ENCODE measurements at places on chromosomes 12 and 14. TPM values are rescaled to one million over a fixed set of nuclear protein-coding genes. Genes with fewer than 3 reads are reported as not detected.

DNA sequence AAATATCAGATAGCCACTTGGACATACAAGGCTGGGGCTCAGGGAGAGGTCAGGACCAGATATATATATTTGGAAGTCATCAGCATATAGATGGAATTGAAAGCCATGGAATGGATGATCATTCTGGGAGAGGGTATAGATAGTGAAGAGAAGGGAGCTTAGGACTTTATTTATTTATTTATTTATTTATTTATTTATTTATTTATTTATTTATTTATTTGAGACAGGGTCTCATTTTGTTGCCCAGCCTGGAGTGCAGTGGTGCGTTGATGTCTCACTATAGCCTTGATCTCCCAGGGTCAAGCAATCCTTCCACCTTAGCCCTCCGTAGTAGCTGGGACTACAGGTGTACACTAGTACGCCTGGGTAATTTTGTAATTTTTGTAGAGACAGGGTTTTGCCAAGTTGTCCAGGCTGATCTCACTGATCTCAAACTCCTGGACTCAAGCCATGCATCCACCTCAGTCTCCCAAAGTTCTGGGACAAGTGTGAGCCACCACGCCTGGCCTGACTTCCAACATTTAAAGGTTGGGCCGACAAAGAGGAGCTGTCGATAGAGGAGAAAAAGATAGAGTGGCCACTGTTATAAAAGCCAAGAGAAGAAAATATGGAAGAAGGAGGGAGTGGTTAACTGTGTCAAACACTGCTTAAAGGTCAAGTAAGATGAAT is 8.7 kb upstream of the INHBE start:
- H3K27ac ChIP-seq: no peak overlapping the region
- H3K4me1 ChIP-seq: no peaks in the 10 kb centered on the region
- no peak overlapping the region for H3K4me3 ChIP-seq

- H3K4me1 ChIP-seq: no peaks in the 10 kb centered on the region
- no peaks in the 10 kb centered on the region for H3K36me3 ChIP-seq
- H3K27me3 ChIP-seq: no peaks in the 10 kb centered on the region
- no peak for DNase-seq
These were observed 165.6 kb downstream of the HELB start for GRCh38 chr12:66467932-66468331.

GRCh38 chr12:124279846-124280360 is 15.0 kb upstream of the RFLNA start:
- DNase-seq: no peak
- H3K4me1 ChIP-seq: no peaks in the 10 kb centered on the region
- H3K27me3 ChIP-seq: no peaks in the 10 kb centered on the region
- no peaks in the 10 kb centered on the region for H3K36me3 ChIP-seq

DNA sequence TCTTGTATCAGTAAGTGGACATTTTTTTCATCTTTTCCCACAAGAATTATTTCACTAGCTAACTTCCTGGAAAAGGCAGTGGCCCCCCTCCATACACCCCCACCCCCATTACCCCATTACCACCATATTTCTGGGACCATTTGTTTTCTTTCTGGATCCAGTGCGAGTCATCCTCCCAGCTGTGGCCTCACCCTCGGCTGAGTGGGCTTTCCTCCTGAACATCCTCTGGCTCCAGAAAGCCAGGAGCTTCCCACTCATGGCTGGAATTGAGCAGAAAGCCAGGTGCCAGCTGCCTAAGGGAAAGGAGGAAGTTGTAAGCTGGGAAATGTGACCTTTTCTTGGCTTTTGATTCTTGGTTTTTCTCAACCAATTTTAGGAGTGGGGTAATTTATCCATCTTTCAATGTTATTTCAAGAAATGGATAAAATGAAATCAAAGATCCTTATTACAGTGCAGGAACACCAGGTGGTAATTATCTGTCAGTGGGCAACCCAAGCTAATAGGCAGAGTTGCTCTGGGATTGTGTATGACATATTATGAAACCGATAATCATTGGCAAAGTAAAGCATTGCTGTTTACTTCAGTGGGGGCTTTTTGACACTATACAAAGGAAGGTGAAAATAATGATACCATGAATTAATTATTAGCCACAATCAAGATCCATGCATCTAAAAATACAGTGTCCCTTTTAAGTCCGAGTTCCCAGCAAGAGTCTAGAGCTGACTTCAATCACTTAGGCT is 124.6 kb downstream of the KICS2 start:
- H3K4me1 ChIP-seq: no peaks in the 10 kb centered on the region
- H3K36me3 ChIP-seq: no peaks in the 10 kb centered on the region
- H3K27me3 ChIP-seq: no peaks in the 10 kb centered on the region

DNA sequence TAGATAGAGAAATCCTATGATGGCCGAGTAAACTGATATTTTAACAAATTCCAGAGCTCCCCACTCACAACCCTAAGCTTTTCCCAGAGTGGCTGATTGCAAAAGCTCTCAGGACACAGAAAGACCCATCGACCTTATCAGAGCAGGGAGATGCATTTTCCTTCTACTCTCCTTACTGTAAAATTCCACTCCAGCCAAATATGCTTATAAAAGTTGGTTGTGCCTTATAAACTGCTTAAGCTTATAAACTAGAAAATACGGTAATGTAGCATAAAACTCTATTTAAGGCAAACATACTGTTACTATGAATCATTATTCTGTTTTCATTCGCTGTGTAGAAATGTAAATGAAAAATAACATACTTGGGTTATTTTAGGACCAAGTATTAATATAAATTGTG is 41.6 kb upstream of the TRHDE start:
- H3K4me3 ChIP-seq: no peak overlapping the region
- no peak overlapping the region for H3K27ac ChIP-seq
- no peaks in the 10 kb centered on the region for H3K27me3 ChIP-seq
- H3K36me3 ChIP-seq: no peaks in the 10 kb centered on the region
- no peaks in the 10 kb centered on the region for H3K4me1 ChIP-seq

- H3K4me3 ChIP-seq: no peak overlapping the region
- no peak overlapping the region for H3K27ac ChIP-seq
- H3K36me3 ChIP-seq: no peaks in the 10 kb centered on the region
- no peaks in the 10 kb centered on the region for H3K27me3 ChIP-seq
- DNase-seq: no peak
These were observed 26.2 kb upstream of the CMA1 start for GRCh38 chr14:24534286-24534685.

- no peaks in the 10 kb centered on the region for H3K36me3 ChIP-seq
- no peaks in the 10 kb centered on the region for H3K27me3 ChIP-seq
- H3K4me3 ChIP-seq: no peak overlapping the region
- no peaks in the 10 kb centered on the region for H3K4me1 ChIP-seq
- no peak overlapping the region for H3K27ac ChIP-seq
These were observed 31.5 kb downstream of the ABCB9 start for GRCh38 chr12:122934722-122935121.

DNA sequence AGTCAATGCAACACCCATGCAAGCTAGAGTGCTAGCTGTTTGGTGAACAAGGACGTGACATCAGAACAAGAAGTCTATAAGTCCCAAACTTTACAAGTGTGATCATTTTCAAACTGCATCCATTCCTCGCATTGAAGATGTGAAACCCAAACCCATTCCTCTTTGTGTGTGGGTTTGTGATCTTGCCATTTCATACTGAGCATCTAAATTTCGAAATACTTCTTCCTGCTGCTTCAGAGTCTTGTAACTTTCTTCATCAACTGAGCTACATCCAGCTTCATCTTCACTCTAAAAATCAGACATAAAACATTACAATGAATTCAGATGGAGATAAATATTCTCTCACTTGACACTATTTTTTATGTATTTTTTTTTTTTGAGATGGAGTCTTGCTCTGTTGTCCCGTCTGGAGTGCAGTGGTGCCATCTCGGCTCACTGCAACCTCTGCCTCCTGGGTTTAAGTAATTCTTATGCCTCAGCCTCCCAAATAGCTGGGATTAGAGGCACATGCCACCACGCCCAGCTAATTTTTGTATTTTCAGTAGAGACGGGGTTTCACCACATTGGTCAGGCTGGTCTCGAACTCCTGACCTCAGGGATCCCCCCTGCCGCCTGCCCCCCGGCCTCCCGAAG is 4.8 kb upstream of the ZCCHC8 start:
- DNase-seq: no peak
- no peaks in the 10 kb centered on the region for H3K4me1 ChIP-seq
- no peaks in the 10 kb centered on the region for H3K27me3 ChIP-seq

DNA sequence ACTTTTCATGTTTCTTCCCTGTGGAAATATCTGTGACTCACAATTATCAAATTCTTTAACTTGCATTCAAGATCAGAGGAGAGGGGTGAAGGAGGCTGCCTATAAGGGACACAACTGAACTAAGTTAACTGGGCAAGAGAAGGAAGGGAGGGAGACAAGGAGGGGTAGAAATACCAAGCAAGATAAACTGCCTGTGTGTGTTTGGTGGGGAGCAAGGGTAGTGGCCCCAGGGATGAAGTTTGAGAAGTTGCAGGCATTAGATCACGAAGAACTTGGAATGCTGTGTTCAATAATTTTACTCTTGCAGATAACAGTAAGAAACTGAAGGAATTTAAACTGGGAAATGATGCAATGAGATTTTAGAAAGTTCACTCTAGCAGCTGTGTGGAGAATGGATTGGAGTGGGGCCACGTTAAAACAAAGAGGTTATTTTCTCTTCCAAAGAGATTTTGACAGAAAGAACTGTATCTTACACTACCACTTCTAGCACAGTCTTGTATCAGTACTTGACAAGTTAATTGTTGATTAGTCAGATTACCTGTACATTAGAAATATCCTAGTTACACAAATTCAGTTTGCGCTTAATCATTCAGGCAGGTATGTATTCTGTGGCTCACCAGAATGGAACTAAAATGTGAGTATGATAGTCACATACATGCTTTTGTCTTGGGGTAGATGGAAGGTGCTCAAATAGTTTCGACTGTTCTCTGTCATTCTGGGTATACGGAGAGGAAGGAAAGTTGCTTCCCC is 7.4 kb downstream of the PKP2 start:
- H3K27ac ChIP-seq: no peak overlapping the region
- H3K36me3 ChIP-seq: no peaks in the 10 kb centered on the region
- H3K4me3 ChIP-seq: no peak overlapping the region
- no peak for DNase-seq
- H3K4me1 ChIP-seq: no peaks in the 10 kb centered on the region
- H3K27me3 ChIP-seq: no peaks in the 10 kb centered on the region

DNA sequence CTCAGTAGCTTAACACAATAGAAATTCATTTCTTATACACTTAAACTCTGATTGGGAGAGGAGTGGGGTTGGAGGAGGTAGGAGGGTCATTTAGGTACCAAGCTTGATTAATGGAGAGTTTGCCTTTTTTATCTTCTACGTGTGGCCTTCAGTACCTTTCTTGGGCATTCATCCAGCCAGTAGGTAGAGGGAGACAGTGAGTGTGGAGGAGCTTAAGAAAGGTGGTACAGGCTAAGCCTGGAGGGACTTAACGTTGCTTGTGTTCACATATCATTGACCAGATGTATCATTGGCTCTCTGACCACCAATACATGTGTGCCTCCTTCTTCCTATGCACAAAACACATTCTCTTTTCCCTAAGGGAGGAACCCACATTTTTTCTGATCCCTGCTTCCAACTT is 232.9 kb upstream of the CRY1 start:
- H3K27ac ChIP-seq: no peak overlapping the region
- no peaks in the 10 kb centered on the region for H3K4me1 ChIP-seq
- no peaks in the 10 kb centered on the region for H3K36me3 ChIP-seq
- H3K4me3 ChIP-seq: no peak overlapping the region
- H3K27me3 ChIP-seq: peaks cover 1% of the 10 kb centered on the region
- no peak for DNase-seq

GRCh38 chr14:56219666-56220413 is 101.6 kb downstream of the PELI2 start:
- no peaks in the 10 kb centered on the region for H3K27me3 ChIP-seq
- no peak overlapping the region for H3K4me3 ChIP-seq
- peaks cover 17% of the 10 kb centered on the region for H3K4me1 ChIP-seq
- no peak for DNase-seq
- H3K27ac ChIP-seq: no peak overlapping the region
- H3K36me3 ChIP-seq: no peaks in the 10 kb centered on the region

GPR162 gene
- 16.6 TPM for total RNA-seq

SCN8A gene
- 0.48 TPM for total RNA-seq

NYNRIN gene
- 11.2 TPM for total RNA-seq

VWF gene
- total RNA-seq: 490 TPM

PSMD9 gene
- total RNA-seq: 42.3 TPM

GLS2 gene
- total RNA-seq: 1.5 TPM

LIMA1 gene
- 131 TPM for total RNA-seq

MUCL1 gene
- not detected for total RNA-seq

Data from aorta (tissue), 5 donors.